ENCODE measurements at places on chromosomes 12 and 14. TPM values are rescaled to one million over a fixed set of nuclear protein-coding genes. Genes with fewer than 3 reads are reported as not detected.

The LBHD2 gene
- total RNA-seq: not detected

The ANO4 gene
- not detected for total RNA-seq

DNA sequence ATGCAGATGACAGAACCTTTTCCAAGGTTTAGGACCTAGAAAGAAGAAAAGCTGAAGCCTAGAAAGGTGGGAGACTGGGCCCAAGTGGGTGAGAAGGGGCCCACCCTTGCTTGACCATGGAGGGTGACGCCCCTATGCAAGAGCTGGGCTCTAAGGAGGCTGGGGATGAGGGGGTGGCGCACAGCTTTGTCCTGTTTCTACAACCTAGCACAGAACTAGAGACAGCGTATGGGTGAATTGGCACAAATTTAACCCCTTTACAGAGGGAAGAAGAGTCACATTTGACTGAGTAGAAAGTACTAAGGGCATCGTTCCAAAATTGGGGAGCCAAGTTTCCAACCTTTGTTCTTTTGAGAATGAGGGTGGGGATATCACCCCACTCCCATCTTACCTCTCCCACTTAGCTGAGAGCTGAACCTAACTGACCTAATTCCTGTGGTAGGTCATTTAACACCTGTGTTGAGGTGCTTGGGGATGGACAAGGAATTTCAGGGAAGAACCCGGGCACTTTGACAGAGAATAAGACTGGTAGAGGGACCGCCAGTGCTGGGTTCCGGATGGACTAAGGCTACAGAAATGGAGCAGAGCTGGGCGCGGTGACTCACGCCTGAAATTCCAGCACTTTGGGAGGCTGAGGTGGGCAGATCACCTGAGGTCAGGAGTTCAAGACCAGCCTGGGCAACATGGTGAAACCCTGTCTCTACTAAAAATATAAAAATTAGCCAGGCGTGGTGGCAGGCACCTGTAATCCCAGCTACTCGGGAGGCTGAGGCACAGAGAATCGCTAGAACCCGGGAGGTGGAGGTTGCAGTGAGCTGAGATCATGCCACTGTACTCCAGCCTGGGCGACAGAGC is 5.2 kb downstream of the NFKBIA start:
- H3K4me3 ChIP-seq: no peak overlapping the region
- H3K27me3 ChIP-seq: no peaks in the 10 kb centered on the region
- peaks cover 33% of the 10 kb centered on the region for H3K4me1 ChIP-seq
- H3K36me3 ChIP-seq: peaks cover 38% of the 10 kb centered on the region

DNA sequence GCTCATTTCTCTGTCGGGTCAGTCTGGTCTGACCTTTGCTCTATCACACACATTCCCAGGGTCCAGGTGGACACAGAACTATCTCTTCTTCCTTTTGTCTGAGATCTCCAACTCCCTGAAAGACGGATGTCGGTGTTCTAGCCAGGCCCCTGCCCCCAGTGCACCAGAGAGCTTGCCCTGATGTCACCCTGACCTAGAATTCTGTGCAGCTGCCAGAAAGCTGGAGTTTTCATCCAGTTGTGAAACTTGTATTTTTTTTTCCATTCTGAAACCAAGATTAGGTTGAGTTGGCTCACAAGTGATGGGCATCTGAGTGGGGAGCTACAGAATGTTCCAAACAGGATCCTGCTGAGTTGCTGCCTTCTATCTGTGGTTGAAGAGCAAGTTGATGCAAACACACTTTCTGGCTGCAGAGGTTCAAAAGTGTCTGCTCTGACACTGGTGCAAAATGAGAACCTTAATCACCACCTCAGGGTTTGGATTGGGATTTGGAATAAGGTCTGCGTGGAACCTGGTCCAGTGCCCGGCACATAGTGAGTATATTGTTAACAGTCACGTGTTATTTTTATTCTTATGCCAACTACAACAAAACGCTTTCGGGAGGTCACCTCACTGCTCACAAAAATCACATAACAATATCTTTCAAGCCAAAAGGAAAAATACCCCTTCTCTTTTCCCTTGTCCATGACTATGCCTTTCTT is 211.5 kb downstream of the SLC15A4 start:
- H3K27ac ChIP-seq: no peak overlapping the region
- no peaks in the 10 kb centered on the region for H3K36me3 ChIP-seq
- H3K27me3 ChIP-seq: no peaks in the 10 kb centered on the region
- no peaks in the 10 kb centered on the region for H3K4me1 ChIP-seq
- DNase-seq: no peak

GRCh38 chr12:101527682-101528081 is 52.5 kb downstream of the SPIC start:
- no peak overlapping the region for H3K27ac ChIP-seq
- H3K27me3 ChIP-seq: no peaks in the 10 kb centered on the region
- H3K4me1 ChIP-seq: no peaks in the 10 kb centered on the region
- no peaks in the 10 kb centered on the region for H3K36me3 ChIP-seq
- DNase-seq: no peak

GRCh38 chr14:90553921-90554336 is 157.1 kb downstream of the CALM1 start:
- H3K4me3 ChIP-seq: no peak overlapping the region
- H3K4me1 ChIP-seq: no peaks in the 10 kb centered on the region
- no peak overlapping the region for H3K27ac ChIP-seq
- no peak for DNase-seq
- no peaks in the 10 kb centered on the region for H3K27me3 ChIP-seq
